ENCODE measurements at places on chromosomes 4 and X. TPM values are rescaled to one million over a fixed set of nuclear protein-coding genes. Genes with fewer than 3 reads are reported as not detected.

GRCh38 chr4:25271866-25272265 is 38.0 kb downstream of the PI4K2B start:
- DNase-seq = no peak
- no peaks in the 10 kb centered on the region for H3K36me3 ChIP-seq
- H3K27ac ChIP-seq = no peak overlapping the region
- H3K4me1 ChIP-seq = no peaks in the 10 kb centered on the region
- H3K4me3 ChIP-seq = no peak overlapping the region

DNA sequence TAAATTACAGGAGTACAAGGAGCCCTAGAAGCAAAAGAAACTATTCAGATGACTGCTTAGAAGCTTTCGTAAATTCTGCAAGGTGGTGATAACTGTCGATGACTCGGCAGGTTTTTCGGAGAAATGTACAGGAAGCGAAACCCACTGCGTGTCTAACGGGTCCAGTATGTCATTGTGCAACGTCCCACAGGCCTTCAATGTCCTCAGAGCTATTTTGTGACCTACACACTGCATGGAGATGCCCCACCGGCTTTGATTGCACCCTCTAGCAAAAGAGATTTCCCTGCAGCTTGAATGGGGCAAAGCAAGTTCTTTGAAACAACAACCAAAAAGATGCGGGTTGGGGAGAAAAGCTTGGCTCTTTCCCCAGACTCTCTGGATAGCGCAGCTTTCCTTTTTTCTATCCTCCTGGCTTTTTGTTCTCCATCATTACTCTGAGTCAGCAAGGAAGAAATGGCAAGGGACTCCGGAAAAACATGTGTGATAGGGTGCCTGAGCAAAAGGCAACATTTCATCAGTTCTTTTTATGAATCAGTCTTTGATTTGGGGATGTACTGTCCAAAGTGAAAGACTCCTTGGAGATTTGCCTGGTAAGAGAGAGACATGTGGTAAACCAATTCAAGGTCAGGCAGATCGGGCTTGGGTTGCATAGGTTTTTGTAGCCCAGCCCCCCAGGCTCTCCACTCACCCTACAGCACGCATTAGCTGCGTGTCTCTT is 112.0 kb upstream of the TBL1X start:
- no peaks in the 10 kb centered on the region for H3K36me3 ChIP-seq
- peak; percentile 75 for DNase-seq
- peaks cover 18% of the 10 kb centered on the region for H3K4me1 ChIP-seq
- H3K27ac ChIP-seq = peak overlapping the region; percentile 42
- no peak overlapping the region for H3K4me3 ChIP-seq

MAGEA11 gene
- polyA plus RNA-seq = not detected

DNA sequence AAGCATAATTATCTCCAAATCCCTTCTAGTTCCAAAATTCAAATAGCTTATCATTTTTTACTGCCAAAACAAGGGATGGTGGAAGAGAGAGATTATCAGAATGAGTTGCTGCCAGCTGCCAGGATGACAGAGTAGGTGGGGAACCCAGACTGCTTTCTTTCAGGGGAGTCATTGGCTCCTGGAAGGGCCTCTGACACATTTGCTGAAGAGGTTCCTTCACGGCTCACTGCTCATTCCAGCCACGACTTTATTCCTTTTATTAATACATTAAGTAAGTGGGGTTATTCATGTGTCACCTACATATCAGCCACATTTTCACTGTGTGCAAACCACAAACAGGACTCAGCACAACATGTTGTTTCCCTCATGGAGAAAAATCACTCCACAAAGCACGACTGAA is 12.7 kb upstream of the SMIM43 start:
- H3K4me3 ChIP-seq = no peak overlapping the region
- no peak overlapping the region for H3K27ac ChIP-seq
- no peaks in the 10 kb centered on the region for H3K36me3 ChIP-seq

DNA sequence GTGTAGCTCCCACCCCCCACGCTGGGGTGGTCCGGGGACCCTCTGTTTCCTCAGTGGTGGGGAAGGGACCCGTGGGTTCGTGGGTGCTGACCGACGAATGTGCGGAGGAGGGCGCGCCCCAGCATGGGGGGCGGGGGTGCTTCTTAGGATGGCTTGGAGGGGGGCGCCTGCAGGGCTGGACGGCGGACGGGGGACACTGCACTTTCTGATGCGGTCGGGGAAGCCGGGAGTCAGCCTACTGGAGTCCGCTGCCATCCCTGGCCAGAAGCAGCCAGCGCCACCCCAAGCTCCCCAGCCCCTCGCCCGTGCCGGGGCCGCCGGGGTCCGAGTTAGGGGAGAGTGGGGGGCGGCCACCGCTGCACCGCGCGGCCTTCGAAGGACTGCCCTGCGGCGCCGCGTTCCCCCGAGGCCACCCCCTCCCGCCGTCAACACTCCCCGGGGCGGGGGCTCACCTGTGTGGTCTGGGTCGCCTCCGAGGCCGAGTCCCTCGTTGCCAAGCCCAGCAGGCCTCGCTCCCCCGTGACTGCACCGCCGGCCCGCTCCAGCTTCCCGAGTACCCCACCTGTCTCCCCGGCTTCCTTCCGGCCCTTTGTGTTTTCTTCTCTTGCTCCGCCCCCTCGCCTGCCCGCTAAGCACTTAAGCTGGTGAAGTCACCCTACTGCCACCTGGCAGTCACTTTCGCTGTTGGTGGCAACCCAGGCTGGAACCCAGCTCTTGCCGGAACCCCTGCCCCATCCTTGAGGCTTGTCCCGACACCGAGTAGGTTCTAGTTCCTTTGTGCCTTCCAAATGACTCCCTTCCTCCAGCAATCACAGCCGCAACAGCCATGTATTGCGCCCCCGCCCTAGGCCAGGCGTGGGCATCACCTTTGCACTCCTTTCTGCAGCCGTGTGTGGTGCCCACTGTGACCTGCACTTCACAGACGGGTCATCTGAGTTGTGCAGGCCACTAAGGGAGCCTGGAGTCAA is at the start of gene OCIAD2:
Gene OCIAD2, minus strand, starts transcription at position 569 of the 968 bp plus-strand sequence. CDS start 2,225 bp downstream, outside the sequence.
- DNase-seq = no peak
- H3K36me3 ChIP-seq = no peaks in the 10 kb centered on the region
- no peaks in the 10 kb centered on the region for H3K27me3 ChIP-seq
- peak within 1 kb of the TSS; percentile 32 for H3K4me3 ChIP-seq

GRCh38 chr4:104408878-104409277 is 85.8 kb downstream of the CXXC4 start:
- DNase-seq = no peak
- H3K4me3 ChIP-seq = no peak overlapping the region
- H3K27me3 ChIP-seq = no peaks in the 10 kb centered on the region
- no peaks in the 10 kb centered on the region for H3K4me1 ChIP-seq
